HTR-8/SVneo (cell line): ENCODE measurements at places on chromosomes 5 and 9.

GRCh38 chr5:141529873-141530272, 41.0 kb downstream of the PCDHGC5 start:
- DNase-seq: no peak

DNA sequence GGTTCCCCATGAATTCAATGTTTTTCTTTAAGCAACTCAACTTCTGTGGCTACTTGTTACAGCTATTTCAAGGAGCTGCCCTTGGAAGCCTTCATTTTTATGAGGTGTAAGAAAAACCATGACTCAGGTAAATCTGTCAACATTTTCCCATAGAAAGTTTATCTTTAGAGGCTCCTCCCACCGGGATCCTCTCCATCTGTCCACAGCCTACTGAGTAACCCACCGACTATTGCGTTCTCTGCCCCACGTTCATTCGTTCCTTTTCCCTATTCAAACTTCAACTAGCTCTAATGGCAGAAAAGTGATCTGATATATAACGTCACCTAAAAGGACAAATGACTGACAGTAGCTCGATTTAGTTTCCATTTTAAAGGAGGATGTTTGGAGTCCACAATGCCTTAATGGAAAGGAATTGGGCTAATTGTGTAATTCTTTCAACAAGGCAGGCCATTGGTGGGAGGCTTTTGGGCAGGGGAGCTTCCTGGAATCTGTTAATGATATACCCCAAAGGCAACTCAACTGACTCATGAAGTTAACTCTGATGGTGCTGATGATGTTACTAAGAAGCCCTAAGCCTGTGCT, 29.3 kb upstream of the NR3C1 start:
- no peak for DNase-seq

DNA sequence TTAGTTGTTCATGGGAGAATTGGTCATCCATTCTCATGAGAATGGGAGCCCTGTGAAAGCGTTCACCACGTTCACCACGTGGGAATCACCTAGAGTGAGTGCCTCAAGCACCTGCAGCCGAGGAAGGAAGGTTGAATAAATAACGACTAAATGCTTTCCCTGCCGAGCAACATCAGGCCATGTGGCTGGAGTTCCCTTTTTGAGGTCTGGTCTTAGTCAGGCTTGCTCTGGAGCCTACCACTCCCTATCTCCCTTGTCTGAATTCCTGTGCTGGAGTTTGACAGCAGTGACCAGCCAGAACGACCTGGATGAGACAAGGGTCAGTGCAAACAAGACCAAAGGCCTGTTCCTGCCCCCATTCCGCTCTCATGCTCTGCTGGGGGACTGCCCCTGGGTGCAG, 28.5 kb downstream of the KCNMB1 start:
- no peak for DNase-seq

GRCh38 chr9:99779277-99779676, 42.4 kb upstream of the NR4A3 start:
- DNase-seq: no peak

- DNase-seq: no peak
Measured at GRCh38 chr9:81819155-81819554, 109.1 kb upstream of the SPATA31D4 start.

DNA sequence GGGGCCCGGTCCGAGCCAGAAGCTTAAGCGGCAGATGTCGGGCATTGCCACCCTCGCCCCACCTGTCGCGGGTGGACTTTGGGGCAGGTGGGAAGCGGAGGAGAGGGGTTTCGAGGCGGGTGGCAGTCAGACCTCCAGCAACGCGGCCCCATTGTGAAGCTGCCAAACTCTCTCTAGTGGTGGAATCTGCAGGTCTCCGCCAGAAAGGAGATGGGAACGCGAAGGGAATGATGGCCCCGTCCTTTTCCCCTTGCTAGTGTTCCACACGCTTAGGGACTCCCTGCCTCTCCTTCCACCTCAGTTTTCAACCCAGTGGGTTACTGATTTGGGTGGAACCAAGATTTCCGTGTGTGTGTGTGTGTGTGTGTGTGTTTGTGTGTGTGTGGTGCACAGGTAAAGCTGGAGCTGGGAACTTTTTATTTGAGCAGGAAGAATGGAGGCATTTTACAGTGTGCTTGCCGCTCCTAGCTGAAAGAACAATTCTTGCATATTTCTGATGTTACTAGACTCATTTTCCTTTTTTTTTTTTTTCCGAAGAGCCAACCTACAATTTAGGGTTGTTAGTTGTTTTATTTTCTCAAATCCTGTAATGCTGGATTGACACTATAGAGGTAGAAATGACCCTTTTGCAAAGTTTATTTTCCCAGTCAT, 1.3 kb downstream of the MACIR start:
- peak; percentile 10 for DNase-seq

DNA sequence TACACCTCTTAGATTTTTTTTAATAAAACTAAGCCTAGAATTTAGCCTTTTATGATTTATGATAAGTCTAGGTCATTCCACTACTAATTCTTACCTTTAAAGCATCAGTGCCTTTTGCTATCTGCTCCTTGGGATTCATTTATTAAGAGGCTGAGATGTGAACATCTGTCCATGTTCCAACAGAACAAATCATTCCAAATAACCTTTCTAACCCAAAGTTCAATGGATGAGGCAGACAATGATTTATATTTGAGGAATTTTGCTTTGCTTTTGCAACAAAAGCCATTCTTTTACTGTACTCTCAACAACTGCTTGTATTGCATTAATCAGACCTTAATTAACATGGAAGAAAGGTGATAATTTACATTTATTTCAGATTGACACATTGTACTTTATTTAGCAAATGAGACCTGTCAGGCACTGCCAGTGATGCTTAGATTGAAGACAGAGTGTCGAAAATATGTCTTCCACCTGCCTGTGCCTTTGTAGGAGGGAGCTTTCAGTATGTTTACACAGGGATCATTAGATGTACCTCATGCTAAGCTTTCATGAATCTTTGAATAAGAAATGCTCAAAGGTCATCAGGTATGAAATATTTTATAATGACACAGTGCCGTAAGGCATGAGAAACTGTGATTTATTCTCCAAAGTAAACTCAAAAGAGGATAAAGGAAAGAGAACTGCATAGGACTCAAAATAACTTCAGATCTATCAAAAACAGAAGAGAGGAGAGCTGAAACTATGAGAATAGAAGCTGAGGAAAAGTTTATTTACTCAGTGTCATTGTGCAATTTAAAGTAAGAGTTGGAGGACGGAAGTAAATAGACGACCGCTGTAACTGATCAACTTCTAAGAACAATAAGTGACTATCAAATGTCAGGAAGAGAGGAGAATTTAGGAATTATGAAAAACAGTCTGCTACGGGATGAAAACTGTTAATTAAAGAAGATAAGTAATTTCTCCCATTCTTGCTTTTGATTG, 36.7 kb upstream of the IZUMO3 start:
- no peak for DNase-seq

DNA sequence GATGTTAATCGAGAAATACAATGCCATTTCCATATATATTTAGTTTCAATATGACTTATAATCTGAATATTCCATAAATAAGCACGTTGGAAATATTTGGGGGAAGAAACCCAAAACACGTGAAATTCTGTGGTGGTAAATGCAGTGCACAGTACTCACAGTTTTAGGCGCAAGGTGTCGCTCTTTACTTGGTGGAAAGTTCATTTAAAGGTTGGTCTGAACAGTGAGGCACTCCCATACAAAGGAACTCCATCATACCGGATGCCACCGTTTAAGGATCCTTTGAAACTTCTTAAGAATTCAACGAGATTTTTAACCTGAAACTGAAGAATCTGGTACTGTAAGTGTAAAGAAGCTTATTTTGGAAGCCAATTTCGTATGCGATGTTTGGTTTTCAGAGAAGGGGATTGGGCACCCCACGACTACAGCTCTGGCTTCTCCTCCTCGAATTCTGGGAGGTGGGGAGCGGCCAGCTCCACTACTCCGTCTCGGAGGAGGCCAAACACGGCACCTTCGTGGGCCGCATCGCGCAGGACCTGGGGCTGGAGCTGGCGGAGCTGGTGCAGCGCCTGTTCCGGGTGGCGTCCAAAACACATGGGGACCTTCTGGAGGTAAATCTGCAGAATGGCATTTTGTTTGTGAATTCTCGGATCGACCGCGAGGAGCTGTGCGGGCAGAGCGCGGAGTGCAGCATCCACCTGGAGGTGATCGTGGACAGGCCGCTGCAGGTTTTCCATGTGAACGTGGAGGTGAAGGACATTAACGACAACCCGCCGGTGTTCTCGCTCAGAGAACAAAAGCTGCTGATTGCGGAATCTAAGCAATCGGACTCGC, at the start of gene PCDHA11:
Gene PCDHA11 (plus strand): TSS at position 237 of the 834 bp plus-strand sequence. CDS start 147 bp downstream, at position 384.
- DNase-seq: peak; percentile 53
